ENCODE measurements at places on chromosomes 1 and 21.

GRCh38 chr21:32276671-32277070 lies 2.2 kb downstream of the MIS18A start:
- no peak for DNase-seq

GRCh38 chr1:184974056-184974836 lies at the start of gene NIBAN1:
NIBAN1 (minus strand) TSS chr1:184974508; CDS start chr1:184974356, 152 bp downstream.
- DNase-seq = peak; percentile 56

GRCh38 chr1:241408170-241408569 lies 51.2 kb upstream of the RGS7 start:
- no peak for DNase-seq

GRCh38 chr1:9167638-9168037 lies 38.7 kb upstream of the GPR157 start:
- DNase-seq = no peak

DNA sequence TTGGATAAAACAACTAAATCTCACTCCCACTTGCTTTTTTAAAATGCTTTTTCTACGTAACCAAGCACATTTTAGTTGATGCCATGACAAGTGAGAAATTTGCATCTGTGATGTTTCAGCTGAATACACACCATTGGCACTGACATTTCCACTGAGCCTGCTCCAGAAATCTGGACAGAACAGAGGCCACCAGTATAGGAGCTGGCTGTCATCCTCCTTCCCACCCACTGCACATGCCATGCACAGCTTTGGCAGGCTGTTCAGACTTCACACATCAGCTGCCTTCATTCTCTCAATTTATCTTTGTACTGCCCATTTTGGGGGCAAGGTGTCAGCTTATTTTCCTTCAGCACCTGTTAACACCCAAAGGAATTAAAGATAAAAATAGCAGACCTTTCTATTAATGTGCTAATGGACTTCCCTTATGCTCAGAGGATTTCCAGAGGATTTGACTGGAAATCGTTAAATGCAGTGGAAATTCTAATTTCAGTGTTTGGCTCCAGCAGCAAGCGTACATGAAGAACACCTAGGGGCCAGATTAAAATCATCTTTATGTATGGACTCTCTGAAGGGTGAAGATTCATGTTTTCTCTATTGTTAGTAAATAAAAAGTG lies 12.9 kb upstream of the PODN start:
- DNase-seq = no peak

GRCh38 chr1:70890408-70890807 lies 157.2 kb downstream of the PTGER3 start:
- DNase-seq = no peak

DNA sequence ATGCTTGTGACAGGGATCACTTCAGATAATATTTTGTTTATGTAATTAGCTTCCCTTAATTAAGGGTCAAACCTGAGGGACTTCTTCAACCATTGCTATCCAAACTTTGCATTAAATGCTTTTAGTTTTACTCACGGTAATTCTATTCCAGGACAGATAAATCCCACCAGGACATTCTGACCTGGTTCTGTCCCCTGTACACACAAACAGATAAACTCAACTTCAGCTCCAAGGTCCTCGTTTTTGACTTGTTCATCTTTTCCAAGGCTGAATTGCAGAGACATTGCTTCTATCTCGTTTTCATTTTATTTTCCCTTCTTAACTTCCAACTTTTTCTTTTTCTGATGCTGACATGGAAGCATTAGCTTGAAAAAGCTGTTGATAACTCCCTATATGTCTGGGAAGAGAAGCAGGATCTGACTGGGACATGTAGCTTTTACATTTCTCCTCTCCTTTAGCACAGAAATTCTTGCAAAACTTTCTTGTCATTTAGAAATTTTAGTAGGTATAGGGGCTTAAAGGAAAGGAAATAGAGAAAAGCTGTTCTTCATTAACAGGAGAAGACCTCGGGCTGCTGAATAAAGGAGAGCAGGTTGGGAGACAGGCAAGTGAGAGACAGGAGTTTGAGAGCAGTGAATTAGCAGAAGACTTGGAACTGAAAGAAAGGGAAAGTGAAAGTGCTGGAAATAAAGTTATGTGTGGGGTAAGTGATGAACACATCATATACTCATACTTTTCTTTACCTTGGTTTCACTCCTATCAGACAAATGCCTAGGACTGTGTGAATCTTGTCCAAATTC lies 231.7 kb upstream of the B3GALT2 start:
- no peak for DNase-seq

DNA sequence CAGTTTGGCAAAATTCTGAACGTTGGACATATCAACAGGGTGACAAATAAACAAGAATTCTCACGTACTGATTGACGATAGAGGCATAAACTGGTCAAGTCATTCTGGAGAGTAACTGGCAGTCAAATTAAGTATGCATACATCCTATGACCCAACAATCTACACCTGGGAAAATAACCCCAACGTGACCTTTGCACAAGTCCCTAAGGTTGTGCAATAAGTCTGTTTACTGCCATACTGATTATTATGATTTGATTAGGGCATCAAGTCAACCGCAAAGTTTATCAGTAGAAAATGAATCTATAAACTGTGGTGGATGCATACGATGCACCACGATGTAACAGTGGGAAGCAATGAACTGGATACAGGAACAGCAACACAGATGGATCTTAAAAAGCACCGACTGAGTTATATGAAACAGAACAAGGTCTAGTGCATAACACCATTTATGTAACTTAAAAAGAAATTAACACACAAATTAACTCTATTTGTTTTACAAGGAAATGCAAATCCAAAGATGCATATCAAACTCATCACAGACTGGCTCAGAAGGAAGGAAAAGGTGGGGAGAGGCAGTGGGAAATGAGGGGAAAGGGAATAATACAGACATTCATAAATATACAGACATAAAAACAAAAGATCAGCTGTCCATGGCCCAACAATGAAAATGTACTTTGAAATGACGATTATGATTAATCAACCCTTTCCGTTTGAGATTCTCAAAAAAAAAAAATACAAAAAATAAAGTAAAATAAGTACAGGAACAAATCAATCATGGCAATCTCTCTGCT lies 41.0 kb upstream of the SEC16B start:
- no peak for DNase-seq
